ENCODE measurements at places on chromosomes 12 and 14. TPM values are rescaled to one million over a fixed set of nuclear protein-coding genes. Genes with fewer than 3 reads are reported as not detected.
A peak's percentile ranks its signal among the peaks of the same experiment; 100 is the strongest.

- DNase-seq = no peak
Observed at GRCh38 chr12:67519484-67520433, 128.8 kb upstream of the DYRK2 start.

The CLEC12A gene
- total RNA-seq = not detected

GRCh38 chr14:54127526-54127925 is 170.9 kb upstream of the BMP4 start:
- DNase-seq = peak; percentile 59

DNA sequence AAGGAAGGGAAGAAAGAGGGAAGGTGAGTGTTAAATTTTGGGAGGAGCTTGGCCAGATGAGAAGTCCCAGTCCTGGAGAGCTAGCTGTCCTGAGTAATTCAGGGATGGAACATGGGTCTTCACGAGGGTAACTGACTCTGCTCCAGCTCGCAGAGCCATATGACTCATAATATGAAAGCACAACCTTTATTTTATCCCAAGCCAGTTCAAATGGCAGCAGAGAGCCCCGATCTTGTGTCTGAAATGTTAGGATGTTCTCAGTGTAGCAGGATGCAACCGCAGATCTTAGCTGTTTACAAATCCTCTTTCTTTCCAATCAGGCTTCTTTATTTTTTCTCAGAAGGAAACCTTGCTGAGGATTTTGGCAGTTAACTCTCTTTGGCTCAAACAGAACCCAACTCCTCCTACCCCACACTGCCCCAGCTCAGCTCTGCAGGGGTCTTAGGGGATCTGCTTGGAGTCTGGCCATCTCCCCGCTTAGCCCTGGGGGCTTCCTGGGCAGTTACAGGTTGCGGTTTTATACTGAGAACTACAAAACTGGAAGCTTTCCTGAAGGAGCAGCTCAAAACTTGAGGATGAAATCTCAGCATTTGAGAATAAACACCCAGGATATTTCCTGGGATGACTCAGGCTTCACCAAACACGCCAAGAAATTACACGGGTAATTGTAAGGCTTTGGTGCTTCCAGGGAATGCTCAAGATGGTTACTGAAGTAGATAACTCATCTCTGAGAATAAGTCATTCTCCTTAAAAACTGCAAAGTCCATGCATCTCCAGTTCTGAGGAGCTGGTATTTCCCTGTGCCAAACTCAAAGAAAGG is 92.5 kb downstream of the VCPKMT start:
- peak; percentile 87 for DNase-seq

The NANOG gene
- total RNA-seq = 0.24 TPM

DNA sequence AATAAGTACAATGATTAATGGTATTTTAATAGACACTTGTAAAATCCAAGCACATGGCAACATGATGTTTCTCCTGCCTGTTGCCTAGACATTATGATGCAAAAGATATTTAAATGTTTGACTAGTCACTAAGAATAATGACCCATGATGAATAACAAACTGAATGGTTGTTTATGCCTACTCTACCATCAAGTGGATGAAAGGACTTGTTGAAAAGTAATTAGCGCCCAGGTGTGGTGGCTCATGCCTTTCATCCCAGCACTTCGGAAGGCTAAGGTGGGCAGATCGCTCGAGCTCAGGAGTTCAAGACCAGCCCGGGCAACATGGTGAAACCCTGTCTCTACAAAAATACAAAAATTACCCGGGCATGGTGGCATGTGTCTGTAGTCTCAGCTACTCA is 30.7 kb downstream of the KIF21A start:
- DNase-seq = no peak

GRCh38 chr12:34257093-34257492 is 234.8 kb downstream of the ALG10 start:
- no peak for DNase-seq

GRCh38 chr14:33505266-33505962 is 445.5 kb downstream of the EGLN3 start:
- DNase-seq = no peak

DNA sequence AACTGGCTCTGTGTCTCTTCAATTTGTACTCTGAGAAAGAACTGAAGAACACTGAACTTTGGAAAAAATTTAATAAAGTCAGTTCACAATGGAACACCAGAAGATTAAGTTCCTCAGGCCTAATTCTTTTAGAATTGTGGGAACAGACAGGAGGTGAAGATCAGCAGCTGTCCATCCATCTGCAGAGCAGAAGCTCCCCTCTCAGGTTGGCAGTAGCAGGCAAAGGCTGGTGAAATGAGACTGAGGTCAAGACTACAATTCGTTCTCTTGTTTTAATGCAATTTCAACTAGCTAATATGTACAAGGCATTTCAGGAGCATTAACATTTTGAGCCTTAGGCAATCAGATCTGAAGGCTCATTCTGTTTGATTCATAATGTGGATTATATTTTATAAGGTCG is 10.3 kb upstream of the TRHDE start:
- DNase-seq = no peak

- DNase-seq = no peak
Observed at GRCh38 chr12:75419841-75420240, 29.0 kb downstream of the GLIPR1L2 start.

The KRT6C gene
- 8.7 TPM for total RNA-seq

DNA sequence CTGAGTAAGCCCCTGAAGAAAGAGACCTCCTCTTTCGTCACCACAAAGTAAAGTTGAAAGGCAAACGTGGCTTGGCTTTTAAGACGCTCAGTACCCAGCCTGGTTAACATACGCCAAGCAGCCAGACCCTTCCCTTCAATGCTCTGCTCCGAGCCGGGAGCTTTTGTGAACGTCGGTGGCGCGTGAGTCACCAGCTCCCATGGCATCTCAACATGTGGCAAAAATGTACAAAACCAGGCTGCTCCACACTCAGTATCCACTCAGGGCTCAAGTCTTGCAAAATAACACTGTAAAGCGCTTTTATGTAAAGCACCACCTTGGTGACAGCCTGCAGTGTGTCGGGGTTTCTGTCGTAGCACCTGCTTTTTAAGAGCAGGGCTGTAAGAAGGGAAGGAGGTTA is 89.0 kb downstream of the SETD3 start:
- DNase-seq = no peak

GRCh38 chr12:128743916-128744315 is 79.8 kb downstream of the SLC15A4 start:
- no peak for DNase-seq

DNA sequence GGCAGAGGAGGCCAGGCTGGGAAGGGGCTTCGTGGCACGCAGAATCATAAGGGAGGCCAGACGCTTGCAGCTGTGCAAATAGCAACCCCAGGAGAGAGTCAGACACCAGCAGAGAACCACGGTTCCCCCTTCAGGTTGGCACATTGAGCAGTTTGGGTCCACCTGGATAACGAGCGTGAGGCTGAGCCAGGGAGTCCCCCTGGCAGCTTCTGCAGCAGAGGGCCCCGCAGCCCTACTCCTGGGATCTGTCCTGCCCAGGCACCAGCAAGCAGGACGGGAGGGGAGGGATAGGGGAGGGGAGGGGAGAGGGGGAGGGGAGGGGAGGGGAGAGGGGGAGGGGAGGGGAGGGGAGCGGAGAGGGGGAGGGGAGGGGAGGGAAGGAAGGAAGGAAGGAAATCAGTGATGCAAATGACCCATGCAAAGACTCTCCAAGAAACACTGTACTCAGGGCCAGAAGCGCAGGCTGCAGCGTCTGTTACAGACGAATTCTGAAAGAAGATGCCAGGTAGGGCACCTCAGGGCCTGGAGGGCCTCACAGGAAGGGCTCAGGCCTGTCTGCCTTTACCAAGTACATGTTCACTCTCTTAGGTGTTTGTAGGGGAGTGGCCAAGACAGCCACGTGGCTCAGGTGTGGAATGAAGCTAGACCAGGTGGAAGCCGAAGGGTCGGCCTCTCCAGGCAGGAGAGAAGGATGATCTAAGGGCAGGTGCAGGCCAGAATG is 32.3 kb upstream of the MMP17 start:
- peak; percentile 37 for DNase-seq

The CLEC9A gene
- not detected for total RNA-seq

DNA sequence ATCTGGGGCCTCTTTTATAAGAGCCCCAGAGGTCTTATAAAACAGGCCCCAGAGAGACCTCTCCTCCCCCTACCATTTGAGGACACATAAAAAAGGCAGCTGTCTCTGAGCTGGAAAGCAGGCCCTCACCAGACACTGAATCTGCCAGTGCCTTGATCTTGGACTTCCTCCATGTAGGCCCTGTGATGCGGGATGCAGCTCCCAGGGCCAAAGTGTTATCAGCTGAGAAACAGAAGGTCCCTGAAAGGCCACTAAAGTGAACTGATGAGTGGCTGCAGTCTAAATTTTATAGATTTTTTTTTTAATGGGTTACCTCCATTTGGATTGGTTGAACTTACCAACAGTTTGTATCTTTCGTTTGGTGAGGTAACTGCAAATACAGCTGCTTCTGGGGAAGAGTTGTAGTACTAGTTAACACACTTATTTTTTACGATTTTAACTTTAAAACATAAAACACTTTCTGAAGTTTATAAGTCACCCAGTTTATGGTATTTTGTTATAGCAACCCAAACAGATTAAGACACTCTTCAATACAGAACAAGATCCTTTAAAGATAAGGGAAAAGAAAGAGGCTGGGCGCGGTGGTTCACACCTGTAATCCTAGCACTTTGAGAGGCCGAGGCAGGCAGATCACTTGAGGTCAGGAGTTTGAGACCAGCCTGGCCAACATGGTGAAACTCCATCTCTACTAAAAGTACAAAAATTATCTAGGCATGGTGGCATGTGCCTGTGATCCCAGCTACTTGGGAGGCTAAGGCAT is 5.6 kb upstream of the GUCY2C start:
- DNase-seq = no peak

The DIO2 gene
- not detected for total RNA-seq

The DEGS2 gene
- 0.87 TPM for total RNA-seq

DNA sequence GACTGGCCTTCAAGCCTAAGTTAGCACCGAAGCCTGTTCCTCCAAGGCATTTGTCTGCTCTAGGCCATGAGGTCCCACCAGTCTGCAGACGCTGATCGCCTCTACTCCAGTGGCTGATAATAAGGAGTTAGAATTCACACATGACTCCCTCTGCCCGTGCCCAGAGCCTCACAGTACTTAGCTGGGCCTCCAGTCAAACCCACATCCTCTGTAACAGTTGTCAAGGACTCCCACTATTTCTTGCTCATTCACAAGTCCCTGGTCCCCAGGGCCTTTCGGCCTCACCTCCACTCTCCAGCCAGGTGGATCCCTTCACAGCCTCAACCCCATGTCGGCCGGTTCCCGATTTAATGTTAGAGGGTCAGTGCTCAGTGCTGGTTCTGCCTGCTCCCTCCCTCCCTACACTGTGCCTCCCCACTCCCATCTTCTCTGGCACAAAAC is 6.3 kb upstream of the KRT5 start:
- DNase-seq = no peak

DNA sequence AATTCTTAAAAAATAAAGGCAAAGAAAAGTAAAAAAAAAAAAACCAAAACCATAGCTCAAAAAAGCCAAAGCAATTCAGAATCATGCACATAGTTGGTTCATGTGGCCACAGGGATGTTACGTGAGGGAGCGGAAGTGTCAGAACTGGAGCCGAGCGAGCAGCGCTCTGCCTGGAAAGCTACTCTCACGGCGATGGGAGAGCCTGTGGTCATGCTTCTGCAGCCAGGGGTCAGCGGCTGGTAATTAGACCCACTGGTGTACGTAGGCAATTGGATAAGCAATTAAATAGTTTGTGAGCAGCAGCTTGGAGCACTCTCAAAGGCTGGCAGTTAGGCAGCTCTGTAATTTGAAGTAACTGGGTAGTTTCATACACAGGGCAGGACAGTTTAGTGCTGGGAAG is 58.1 kb downstream of the TRHDE start:
- DNase-seq = no peak

The IAPP gene
- not detected for total RNA-seq

The PCNX4 gene
- total RNA-seq = 67.2 TPM

The NUAK1 gene
- total RNA-seq = 39.8 TPM

The IL23A gene
- total RNA-seq = 0.50 TPM

DNA sequence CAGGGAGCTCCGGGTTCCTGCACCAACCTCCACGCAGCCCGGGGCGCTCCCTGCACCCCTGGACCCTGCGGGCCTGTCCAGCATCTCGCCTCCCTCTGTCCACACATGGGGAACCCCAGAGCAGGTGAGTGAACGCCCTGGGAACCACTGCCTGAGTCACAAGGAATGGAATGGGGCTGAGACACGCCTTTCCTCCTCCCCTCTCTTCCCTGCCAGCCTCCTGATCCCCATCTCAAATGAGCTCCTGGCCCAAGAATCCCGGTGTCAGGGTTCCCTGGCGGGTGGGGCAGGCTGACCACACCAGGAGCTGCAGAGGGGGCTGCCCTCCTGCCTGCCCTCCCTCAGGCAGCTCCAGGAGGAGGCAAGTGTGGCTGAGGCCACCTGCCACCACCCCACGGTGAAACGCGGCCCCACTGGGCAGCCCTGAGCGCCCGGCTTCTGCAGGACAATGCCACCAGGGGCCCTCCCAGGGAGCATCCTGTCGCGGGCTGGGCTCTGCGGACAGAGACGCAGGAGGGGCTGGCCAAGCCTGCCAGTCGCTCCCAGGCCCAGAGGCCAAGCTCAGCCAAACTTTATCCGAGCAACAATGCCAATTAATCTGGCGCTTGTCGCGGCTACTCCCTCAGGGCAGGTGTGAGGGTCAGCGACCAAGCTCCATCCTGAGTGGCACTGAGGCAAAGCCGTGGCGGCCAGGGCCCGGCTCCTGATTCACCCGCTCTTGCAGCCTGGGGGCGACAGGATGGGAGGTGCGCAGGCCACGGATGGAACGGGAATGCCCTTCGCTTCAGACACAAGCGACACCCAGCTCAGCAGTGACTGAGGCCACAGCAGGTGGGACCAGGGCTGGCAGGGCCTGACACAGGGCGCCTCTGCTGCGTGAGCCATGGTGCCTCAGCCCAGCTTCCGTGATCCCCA is 44.3 kb downstream of the GALNT9 start:
- peak; percentile 75 for DNase-seq

- peak; percentile 6 for DNase-seq
Observed at GRCh38 chr12:113658006-113658655, 186.5 kb upstream of the LHX5 start.

DNA sequence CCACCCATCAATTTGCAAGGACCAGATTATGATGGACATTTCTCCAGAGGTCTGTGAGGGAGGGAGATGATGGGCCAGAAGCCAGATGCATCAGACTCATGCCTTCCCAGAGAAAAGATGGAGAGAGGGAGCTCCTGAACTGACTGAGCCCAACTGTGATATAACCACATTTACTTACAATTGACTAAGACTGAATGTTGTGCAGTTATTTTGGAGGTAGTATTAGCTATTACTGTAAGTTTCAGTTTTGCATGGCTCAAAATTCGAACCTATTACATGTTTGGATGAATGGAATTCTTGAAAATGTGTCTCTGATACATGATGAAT is 211.1 kb upstream of the SFSWAP start:
- no peak for DNase-seq

The HOXC5 gene
- total RNA-seq = 0.67 TPM

- no peak for DNase-seq
Observed at GRCh38 chr14:104425171-104425681, 154.3 kb upstream of the C14orf180 start.

GRCh38 chr12:6614513-6615172 is 7.5 kb upstream of the CHD4 start:
- no peak for DNase-seq

The KLRG1 gene
- total RNA-seq = not detected

The CD163L1 gene
- 2.0 TPM for total RNA-seq

The ITGA7 gene
- total RNA-seq = 0.33 TPM
